Tibial nerve (tissue), 4 donors: ENCODE measurements at places on chromosomes 12 and 14. TPM values are rescaled to one million over a fixed set of nuclear protein-coding genes. Genes with fewer than 3 reads are reported as not detected.

Gene CLEC4D
- 3.6 TPM for total RNA-seq

Gene APOF
- not detected for total RNA-seq

Gene CFAP54
- 1.2 TPM for total RNA-seq

Gene ATP23
- total RNA-seq, result 2.2 TPM

Gene EGLN3
- total RNA-seq, result 6.9 TPM

Gene BMAL2
- 0.63 TPM for total RNA-seq

Gene NINJ2
- 17.7 TPM for total RNA-seq

Gene LTBR
- 119 TPM for total RNA-seq

Gene NT5DC3
- total RNA-seq, result 12.7 TPM

Gene KRT4
- total RNA-seq, result not detected
